ENCODE measurements at places on chromosomes 7 and 10.
A peak's percentile ranks its signal among the peaks of the same experiment; 100 is the strongest.

DNA sequence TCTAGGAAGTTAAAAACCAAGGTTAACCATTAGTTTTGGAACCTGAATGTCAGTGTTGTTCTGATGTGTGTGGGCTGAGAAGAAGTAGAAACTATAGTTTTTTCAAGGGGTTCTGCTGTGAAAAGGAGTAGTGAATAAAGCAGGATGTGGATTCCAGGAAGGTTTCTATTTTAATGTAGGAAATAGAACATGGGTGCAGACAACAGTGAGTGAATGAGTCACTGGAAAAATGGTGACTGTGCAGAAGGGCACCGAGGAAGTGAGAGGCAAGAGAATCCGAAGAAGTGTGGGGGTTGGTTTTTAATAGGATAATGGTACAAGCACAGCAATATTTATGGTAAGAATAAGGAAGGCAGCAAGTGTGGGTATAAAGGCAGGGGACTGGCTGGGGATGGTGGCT lies 120.4 kb downstream of the ARHGAP21 start:
- no peak for DNase-seq

DNA sequence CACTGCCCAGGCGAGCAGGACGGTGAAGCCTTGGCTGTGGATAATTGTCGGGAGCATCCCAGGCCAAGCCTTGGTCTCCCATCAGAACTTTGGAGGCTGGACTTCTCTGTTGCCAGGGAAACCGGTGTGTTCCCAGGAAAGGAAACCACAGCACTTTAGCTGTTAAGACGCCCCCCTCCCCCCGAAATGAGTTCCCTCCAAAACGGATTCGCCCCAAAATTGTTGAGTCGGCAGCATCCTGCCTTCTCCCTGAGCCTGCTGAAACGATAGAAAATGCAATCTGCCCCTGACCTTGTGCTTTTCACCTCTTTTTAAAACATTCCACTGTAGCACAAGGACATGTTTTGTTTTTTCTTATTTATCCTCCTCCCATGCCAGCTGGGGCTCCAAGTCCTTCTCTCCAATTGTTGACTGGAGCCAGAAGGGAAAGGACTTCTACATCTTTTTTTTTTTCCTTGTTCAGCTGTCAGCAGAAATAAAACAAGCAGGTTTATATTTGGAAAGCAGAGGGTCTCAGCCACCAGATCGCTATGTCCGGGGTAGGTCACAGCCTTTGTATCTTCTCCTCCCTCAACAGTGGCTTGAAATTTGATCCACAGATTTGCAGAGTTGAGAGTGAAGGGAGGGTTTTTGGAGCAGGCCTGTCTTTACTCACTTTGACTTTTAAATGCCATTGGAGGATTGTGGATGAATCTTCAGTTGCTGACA lies 116.5 kb downstream of the ZMIZ1 start:
- peak; percentile 62 for DNase-seq

- DNase-seq = no peak
Observed at GRCh38 chr7:16773326-16773725, 19.8 kb downstream of the TSPAN13 start.

DNA sequence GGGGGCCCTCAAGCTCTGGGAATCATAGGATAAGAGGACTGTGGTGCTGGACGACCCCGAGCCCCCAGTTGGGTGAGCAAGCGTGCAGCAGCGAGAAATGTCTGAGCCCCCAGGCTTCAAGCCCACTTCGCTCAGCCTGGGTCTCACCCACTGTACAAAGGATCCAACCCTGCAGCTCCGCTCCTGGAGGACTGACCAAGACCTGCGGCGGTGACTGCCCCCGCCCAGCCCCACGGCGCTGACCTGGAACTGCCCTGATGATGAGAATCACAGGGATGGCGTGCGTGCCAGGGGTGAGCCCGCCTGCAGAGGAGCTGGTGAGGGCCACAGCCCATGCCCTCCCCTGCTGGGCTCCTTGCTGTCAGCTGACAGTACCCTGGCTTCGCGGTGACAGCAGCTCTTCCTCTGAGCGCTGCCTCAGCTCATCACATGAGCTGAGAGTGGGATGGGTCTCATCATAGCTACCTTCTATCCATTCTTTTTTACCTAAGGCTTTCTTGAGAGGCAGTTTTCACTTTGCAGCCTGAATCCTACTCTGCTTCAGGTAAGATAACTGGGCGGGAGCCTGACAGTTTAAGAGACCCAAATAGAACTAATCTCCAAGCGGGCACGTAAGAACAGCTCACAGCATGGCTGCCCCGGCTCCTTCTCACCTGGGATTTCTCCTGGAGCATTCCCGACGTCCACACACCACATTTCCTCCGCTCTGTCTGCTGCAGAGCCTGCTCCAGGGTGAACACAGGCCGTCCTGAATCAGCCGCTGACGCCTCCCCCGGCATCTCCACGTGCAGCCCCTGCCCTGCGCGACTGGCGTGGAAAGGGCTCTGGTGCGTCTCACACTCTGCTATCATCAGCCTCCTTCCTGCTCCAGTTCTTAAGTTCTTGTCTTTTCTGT lies 329.9 kb downstream of the PTPRN2 start:
- no peak for DNase-seq

DNA sequence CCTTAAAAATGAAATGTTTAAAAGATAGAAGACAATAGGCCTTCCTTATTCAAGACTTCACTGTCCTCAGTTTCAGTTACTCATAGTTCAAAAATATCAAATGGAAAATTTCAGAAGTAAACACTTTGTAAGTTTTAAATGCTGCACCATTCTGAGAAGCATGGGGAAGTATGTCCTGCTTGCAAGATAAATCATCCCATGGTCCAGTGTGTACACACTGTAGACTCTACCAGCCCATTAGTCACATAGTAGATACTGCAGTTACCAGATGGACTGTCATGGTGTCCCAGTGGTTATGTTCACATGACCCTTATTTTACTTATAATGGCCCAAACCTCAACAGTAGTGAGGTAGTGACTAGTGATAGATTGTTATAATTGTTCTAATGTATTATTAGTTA lies 69.5 kb downstream of the PTPN12 start:
- no peak for DNase-seq

DNA sequence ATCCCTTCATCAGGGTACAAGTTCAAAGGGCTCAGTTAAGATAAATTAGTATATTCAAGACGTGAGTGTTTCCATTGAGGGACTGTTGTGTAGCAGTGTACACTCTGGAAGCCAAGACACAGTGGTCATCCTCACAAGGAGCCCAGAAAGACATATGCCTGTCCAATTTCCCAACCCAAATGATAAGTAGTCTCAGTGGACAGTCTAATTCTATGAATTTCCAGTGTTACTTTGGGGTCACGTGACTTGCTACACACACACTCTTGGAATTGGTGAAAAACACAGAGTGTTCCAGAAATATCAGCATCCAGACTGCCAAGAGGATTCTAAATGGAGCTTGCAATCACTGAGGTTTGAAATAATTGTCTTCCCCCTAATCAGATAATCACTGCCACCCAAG lies 365.1 kb downstream of the WDR11 start:
- DNase-seq = no peak

- no peak for DNase-seq
Observed at GRCh38 chr7:37729181-37729580, 45.6 kb downstream of the GPR141 start.

- DNase-seq = no peak
Observed at GRCh38 chr7:4745971-4746919, 29.2 kb upstream of the AP5Z1 start.

DNA sequence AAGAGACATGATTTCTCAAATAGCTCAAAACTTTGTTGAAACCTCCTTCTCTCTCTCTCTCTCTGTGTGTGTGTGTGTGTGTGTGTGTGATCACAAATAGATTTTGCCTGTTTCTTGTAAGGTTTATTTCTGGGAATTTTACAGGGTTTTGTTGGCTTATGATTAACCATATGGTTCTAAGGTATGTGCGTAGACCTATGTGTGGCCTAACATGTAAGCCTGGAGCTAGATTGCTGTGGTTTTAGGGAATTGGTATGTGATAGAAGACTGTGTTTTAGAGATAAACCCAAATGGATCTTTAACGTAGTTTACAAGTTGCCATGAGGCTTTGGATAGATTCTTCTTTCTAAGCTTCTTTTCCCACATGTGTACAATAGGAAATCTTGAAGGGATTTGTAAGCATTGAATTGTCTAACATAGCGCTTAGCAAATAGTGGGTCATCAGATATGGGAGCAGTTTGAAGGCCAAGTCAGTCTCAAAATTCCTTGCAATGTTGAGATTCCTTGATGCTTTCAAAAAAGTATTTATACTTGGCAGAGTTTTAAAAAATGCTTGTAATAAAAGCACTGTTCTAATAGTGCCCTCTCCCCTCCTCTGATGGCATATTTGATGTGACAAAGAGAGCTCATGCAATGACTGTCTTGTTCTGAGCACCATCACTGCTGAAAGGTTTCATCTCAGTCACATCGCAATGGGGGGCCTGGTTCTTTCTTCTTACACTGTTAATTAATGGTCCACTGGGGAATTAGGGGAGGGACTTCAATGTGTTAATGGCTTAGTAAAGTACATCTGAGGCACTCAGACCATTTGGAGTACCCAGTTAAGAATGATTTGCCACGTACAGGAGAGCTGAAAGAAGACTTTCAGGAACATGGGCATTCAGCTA lies 118.2 kb downstream of the SNX10 start:
- no peak for DNase-seq

DNA sequence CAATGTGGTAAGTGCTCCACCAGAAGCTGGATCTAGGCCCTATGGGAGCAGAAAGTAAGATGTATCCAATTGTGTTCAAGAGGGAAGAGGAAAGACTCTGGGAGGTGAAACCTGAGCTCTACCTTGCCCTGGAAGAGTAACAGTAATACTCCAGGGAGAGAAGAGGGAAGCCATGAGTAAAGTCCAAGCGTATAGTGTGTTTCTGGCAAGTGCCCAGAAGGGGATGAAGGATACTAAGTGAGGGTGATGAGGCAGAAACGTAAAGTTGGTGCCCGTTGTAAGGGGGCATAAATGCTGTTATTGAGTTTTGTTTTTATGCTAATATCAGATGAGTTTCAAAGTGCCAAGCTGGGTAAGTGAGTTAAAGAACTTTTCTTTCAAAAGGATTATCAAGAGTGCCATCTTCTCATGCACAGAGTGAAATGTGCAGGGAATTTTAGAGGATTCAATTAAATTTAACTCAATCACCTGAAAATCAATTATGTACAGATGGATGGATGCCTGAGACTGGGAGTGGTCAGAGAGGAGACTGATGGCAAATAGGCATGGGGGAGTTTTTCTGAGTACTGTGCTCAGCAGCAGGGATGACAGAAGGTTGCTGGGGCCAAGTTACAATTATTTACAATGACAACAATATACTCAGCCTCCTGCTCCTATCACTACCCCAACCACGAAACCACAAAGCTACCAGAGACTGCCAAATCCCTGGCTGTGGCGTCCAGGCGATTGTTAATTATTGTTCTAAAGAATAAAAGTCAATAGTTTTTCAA lies 123.3 kb upstream of the LAMB4 start:
- no peak for DNase-seq

DNA sequence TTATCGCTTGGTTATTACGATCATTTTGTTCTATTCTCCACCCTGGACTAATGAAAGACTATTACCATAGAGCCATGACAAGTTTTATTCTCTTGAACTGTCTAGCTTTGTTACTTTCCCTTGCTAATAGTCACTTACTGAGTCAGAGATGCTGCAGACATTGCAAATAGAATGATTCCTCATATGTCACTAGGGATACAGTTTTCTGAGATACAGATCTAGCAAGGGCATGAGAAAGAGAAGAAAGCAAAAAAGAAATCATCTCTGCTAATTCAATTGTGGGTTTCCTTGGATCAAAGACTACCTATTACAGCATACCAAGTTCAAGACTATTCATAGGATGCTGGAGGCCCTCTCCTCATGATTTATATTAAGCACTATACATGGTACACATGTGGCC lies 204.3 kb downstream of the MBL2 start:
- DNase-seq = no peak

DNA sequence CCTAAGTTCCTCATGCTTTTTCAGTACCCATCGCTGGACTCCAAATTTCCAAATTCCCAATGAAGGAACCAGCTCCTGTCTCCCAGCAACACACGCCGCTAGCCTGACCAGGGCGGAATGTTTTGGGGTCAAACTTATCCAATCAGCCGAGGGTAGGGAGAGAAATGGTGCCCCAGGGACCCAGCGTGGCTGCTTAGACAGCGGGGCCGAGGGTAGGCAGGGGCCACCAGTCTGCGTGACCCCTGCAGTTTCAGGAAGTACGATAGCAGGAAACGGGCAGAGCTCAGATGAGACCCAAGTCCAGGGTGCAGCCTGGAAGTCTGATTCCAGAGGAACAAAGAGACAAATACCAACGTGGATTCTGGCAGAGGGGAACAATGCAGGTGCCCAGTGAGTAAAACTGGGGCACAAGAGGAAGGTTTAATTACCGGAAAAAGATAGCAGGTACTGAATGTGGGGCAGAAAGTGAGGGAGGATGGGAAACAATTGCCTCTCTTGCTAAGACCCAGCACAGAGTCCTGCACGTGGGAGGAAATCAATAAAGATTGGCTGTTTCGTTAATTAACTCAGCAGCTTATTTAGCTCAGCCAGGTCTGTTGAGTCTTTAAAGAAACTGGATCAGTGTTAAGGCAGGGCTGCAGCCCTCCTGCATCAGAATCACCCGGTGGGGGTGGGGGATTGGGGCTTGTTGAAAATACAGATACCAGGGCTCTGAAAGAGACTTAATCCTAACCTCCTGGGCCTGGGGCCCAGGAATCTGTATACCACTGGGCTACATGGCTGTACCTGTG lies 50.4 kb upstream of the NFE2L3 start:
- DNase-seq = peak; percentile 71

DNA sequence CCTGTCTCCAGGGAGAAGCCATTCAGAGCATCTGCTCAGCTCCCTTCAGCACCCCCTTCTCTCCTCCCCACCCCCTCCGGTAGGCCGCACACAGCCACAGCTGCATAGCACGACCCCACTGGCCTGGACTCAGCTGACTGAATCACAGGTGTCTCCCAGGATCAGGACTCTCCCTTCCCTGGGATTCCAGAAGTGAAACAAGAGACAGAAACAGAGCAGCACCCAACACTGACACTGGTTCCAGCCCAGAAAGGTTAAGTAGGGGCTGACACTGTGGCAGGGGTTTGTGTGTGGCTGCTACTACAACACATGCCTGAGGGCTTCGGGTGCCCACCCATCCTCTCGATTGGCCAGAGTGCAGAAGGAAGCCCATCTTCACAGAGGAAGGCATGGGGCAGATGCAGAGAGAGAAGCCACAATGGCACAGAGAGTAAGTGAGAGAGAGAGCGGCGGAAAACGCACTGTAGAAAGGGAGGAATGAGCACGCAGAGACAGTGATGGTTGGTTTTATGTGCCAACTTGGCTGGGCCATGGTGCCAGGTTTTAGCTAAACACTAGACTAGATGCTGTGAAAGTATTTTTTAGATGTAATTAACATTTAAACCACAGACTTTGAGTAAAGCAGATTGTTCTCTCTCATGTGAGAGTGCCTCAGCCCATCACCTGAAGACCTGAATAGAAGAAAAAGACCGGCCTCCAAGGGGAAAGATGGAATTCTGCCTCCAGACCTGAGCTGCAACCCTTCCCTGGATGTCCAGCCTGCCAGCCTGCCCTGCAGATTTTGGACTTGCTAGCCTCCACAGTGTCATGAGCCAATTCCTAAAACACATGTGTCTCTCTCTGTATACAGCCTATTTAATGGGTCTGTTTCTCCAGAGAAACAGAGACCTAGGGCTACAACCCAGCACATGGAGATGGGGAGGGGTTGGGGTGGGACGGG lies 107.5 kb downstream of the GRB10 start:
- no peak for DNase-seq

GRCh38 chr7:64599359-64599758 lies 36.5 kb upstream of the ZNF680 start:
- no peak for DNase-seq
